ENCODE measurements at places on chromosomes 1 and 21. TPM values are rescaled to one million over a fixed set of nuclear protein-coding genes. Genes with fewer than 3 reads are reported as not detected.

The APOBEC4 gene
- total RNA-seq = not detected

GRCh38 chr1:201487742-201488141 is 18.8 kb upstream of the PHLDA3 start:
- no peak for DNase-seq

GRCh38 chr1:167669209-167670124 is 39.4 kb downstream of the RCSD1 start:
- no peak for DNase-seq

DNA sequence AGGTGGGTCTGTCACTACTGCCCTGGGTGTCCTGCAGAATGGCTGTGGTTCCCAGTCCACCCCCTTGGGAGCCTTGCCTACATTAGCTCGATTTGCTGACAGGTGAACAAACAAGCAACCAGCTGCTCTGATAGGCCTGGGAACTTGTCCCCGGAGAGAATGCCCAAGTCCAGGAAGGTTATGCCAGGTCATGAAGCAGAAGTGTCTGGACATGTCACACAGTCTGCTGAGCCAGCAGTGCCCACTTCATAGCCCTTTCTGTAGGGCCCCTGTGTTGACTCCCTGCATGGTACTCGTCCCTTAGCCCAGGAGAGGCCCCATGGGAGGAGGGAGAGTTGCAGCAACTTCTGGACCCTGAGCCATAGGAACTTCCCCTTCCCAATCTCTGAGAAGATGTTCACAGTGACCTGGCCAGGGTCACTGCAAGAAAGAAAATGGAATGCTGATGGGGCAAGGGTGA is 31.0 kb downstream of the UCK2 start:
- no peak for DNase-seq

DNA sequence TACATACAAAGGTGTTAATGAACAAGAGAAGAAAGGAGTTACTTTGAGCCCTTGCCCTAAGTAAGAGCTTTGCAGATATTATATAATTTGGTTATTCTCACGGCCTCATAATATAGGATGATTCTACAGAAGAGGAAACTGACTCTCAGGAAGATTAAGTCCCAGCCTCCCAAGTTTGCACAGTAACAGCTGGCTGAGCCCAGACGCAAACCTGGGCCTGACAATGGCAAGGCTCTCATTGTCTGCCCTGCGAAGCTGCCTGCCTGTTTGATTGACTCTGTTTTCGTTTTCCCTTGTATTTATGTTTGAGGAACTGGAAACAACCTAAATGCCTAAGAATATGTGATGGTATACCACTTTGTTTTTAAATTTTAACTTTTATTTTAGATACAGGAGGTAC is 76.2 kb upstream of the PGBD5 start:
- DNase-seq = no peak

DNA sequence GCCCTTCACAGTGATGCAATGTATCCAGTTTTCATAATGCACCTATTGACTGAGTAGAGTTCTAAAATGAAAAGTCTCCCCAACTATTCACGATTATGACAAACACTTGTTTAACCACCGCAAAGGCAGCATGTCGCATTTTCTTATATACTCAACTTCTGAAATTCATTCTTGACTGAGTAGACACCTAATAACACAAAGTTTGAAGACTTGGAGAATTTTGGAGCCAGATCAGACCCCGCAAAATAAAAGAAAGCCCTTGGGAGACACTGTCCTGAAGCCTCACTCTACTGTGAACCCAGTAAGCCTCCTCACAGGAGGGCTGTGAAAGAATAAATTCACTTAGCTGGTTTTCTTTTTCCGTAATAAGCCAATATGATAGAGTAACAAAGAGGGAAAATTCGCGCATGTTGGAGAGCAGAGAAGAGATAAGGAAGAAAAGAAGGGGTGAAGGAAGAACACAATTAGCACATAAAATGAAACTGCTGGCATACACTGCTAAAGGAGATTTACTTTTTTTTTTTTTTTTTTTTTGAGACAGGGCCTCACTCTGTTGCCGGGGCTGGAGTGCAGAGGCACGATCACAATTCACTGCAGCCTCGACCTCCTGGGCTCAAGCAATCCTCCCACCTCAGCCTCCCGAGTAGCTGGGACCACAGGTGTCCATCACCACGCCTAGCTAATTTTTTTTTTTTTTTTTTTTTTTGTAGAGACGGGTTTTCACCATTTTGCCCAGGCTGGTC is 492 bp upstream of the COLGALT2 start:
- DNase-seq = no peak

Measured in sciatic nerve (tissue), 2 donors.